ENCODE measurements at places on chromosomes 5 and 9.

GRCh38 chr5:16551628-16552027, 65.2 kb downstream of the RETREG1 start:
- DNase-seq, result no peak

GRCh38 chr5:96794757-96795156, 13.0 kb downstream of the ERAP1 start:
- DNase-seq, result no peak

GRCh38 chr9:35870351-35870923, at the start of gene OR13J1:
Gene OR13J1, minus strand, starts transcription at chr9:35870401. Its CDS starts 0 bp downstream, at chr9:35870401.
- no peak for DNase-seq

- no peak for DNase-seq
Measured at GRCh38 chr5:131536211-131536826, 98.7 kb downstream of the RAPGEF6 start.

- DNase-seq, result no peak
Measured at GRCh38 chr5:97525780-97526179, 342.7 kb upstream of the RIOK2 start.

DNA sequence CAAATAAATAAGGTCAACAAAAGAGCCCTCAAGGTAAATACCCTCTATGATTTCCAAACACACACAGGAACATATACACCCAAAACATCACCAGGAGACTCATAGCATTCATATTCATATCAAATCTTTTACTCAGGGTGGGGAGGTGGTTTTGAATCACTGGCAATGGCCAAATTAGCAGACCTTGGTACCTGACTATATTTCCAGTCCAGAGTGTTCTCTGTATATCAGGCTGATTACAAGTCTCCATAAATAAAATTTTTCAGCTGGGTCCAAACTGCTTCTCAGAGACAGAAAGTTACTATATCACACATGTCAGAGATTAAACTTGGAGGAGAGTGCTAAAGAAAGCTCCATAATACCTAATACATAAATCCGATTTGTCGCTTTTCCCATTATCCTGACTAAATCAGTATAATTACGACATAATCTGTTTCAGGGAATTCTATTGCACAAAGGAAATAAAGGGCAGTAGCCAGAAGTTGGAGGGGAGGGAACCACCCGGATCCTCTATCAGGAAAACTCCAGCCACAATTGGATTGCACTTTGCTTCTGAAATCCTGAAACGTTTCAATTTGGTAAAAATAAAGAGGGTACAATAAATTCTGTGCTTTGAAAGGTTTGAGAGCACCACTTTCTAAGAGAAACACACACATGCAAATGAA, 7.0 kb upstream of the GOLGA1 start:
- no peak for DNase-seq

GRCh38 chr5:91302958-91303357, 80.2 kb downstream of the ARRDC3 start:
- no peak for DNase-seq

DNA sequence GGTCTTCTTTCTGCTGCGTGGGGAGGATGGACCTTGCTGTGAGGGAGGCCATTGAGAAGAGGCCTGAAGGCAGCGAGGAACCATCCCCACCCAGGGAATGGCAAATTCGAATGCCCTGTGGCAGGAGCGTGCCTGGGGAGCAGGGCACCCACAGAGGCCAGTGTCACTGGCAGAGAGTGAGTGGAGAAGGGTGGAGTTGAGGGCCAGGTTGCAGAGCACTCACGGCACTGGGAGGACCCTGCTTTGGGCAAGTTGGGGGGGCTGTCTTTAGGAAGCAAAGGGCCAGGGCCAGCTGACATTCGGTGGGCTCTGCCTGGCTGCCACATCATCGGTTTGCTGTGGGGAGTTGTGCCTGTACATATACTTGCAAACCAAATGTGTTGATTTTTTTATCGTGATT, 47.2 kb downstream of the SYK start:
- DNase-seq, result no peak

DNA sequence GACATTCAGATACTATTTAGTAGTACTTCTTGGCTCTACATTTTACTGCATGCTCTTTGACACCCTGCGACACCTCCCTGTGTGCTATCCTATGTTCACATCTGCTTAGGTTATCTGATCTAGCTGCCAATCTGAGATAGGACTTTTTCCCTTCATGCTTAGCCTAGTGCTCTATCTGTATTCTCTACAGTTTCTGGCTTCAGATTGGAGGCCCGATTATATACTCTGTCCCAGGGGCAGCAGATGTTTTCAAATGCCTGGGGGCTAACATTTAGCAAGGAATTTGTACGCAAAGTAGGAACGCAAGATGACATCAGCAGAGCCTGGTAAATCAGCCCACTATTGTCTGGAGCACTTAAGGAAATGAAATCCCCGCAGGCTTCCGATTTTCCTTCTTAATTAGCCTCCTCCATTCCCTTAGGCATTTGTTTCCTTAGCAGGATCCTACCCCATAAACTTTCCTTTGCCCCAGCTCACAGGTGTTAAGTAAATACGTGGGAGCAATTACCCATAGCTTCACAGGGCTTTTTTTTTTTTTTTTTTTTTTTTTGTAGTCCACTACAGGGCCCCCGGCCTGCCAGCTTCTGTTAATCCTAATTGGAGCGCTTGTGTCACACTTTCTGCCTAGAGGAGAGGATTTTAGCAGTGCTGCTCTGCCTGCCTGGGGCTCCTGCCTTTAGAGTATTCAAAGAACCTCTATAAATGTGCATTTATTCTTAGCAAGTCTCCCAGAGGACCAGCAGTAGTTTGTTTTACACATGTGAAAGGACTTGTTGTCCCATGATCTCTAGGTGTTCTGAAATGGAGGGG, 61.1 kb upstream of the LPAR1 start:
- DNase-seq, result no peak

DNA sequence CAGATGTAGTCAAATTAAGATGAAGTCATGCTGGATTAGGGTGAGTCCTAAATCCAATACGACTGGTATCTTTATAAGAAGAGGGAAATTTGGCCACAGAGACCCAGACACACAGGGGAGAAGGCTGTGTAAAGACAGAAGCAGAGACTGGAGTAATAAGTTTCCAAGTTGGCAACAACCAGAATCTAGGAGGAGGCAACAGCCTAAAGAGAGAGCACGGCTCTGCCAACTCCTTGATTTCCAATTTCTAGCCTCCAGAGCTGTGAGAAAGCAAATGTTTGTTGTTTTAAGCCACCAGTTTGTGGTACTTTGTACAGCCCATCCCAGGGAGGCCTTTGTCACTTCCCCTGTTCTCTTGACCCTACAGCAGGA, 74.4 kb downstream of the ATG10 start:
- no peak for DNase-seq

GRCh38 chr5:102532123-102532522, 33.3 kb upstream of the SLCO6A1 start:
- DNase-seq, result no peak

DNA sequence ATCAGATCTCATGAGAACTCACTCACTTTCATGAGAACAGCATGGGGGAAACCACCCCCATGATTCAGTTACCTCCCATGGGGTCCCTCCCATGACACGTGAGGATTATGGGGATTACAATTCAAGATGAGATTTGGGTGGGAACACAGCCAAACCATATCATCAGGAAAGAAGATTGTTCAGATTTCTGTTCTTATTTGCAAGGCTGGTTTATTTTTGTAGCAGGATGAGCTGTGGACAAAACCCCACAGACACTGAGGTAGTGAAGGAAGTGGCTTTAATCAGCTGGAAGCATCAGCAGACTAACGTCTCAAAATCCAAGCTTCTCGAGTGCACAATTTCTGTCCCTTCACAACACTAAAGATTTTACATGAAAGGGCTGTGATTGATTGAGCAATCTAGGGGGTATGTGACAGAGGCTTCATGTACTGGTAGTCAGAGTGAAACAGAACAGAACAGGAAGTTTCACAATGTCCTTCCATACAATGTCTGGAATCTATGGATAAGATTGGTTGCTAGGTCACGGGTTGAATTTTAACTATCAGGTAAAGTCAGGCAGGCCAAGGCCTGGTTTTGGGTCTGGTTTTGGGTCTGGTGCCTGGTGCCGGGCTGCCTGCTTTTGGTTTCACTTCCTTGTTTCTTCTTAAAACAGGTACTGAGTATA, 91.3 kb upstream of the ZNF366 start:
- no peak for DNase-seq

- DNase-seq, result no peak
Measured at GRCh38 chr5:37212096-37212495, 37.1 kb downstream of the CPLANE1 start.

DNA sequence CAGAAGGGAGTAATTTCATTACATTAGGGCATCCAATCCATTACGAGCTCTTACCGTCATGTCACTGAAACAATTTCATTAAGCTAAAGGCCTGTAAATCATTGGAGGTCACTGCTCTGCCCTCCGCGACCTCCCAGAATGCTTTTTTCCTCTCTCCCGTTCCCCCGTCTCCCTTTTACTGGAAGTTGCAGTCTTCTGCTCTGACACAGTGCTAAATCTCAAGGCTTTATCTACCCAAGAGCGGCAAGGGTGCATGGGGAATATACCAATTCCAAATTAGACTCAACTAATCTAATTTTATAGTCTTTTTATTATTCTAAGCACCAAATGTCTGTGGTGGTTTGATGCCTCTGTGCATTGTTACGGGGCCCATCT, 265.7 kb upstream of the PANK3 start:
- DNase-seq, result no peak

DNA sequence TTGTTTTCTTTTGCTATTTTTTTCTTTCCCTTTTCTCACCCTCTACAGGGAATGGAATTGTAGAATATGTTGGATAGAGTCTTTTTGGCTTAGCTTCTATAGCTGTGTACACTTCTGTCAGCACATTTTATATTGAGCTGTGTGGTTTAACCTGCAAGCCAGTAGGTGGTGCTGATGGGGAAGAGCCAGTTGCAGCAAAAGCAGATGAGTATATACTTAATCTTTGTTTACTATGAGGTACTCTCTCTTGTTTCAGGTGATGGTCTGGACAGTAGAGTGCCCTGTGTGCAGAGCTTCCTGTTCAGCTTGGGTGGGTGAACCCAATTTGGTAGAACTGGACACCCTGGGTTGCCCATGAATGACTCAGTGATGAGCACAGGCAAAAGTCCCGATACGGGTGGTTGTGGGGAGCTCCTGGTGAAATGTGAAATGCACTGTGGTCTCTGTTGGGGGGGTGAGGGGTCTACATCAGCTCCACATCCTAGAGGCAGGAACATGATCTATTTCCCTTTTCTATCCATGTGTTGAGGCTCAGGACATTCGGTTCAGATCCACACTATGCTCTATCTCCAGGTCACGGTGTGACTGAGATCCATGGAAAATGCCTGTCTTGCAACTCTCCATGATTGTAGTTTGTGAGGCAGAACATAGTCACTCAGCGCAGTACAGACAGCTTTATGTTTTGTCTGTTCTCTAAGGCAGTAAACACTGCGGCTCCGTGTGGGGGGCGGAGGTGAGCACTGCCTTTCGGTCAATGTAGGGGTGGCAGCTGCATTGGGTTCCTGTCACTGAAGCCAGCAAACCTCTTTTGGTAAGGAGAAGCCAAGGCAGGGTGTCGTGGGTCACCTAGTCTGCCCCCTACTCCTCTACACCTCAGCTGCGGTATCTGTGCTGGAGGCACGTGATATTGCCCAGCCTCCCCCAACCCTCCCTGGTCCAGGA, 353.2 kb downstream of the PRR16 start:
- no peak for DNase-seq
